ENCODE measurements at places on chromosomes 7 and 10. TPM values are rescaled to one million over a fixed set of nuclear protein-coding genes. Genes with fewer than 3 reads are reported as not detected.
A peak's percentile ranks its signal among the peaks of the same experiment; 100 is the strongest.

GRCh38 chr10:112394475-112394875 lies 20.6 kb downstream of the ACSL5 start:
- no peak overlapping the region for H3K4me3 ChIP-seq
- peak; percentile 84 for DNase-seq

DNA sequence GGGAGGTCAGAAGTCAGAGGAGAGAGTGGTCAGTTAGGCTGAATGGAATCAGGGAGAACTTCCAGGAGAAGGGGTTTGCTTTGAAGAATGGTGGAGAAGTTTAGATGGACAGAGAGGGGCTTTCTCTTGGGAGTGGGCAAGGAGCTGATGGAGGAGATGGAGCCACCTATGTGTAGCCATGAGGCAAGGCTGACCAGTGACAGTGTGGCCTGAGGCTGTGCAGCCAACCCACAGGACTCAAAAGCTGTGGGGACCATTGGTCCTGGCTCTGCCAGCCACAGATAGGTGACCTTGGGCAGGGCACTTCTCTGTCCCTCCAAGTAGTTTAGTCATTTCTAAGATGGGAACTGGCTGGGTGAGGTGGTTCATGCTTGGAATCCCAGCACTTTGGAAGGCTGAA lies 18.7 kb downstream of the NEURL1 start:
- no peak overlapping the region for H3K27ac ChIP-seq
- no peaks in the 10 kb centered on the region for H3K27me3 ChIP-seq
- H3K36me3 ChIP-seq = no peaks in the 10 kb centered on the region
- no peak overlapping the region for H3K4me3 ChIP-seq
- peak; percentile 26 for DNase-seq

GRCh38 chr7:107605218-107605815 lies 25.3 kb downstream of the BCAP29 start:
- no peak overlapping the region for H3K4me3 ChIP-seq
- H3K27me3 ChIP-seq = no peaks in the 10 kb centered on the region
- no peaks in the 10 kb centered on the region for H3K4me1 ChIP-seq
- DNase-seq = no peak
- no peak overlapping the region for H3K27ac ChIP-seq

DNA sequence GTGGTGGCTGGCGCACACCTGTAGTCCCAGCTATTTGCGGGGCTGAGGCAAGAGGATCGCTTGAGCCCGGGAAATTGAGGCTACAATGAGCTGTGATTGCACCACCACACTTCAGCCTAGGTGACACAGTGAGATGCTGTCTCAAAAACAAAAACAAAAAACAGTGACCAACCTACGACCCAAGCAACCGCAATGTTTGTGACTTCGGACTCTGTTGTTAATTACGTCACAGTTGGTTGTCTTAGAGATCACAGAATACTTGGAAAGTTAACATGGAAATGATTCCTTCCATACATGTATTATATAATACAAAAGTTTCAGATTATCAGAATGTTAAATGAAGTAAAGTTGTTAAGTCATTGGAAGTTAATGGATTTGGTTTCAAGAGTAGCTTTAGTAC lies 106.2 kb downstream of the REEP3 start:
- peaks cover 27% of the 10 kb centered on the region for H3K4me1 ChIP-seq
- H3K36me3 ChIP-seq = no peaks in the 10 kb centered on the region
- H3K4me3 ChIP-seq = no peak overlapping the region
- H3K27ac ChIP-seq = peak overlapping the region; percentile 96
- DNase-seq = no peak
- no peaks in the 10 kb centered on the region for H3K27me3 ChIP-seq

- DNase-seq = no peak
- no peaks in the 10 kb centered on the region for H3K36me3 ChIP-seq
- no peak overlapping the region for H3K4me3 ChIP-seq
- no peaks in the 10 kb centered on the region for H3K4me1 ChIP-seq
- H3K27me3 ChIP-seq = no peaks in the 10 kb centered on the region
Measured at GRCh38 chr7:57414415-57414814, 35.6 kb upstream of the ZNF716 start.

GRCh38 chr7:363626-364025 lies 73.7 kb downstream of the FOXL3 start:
- peaks cover 11% of the 10 kb centered on the region for H3K4me1 ChIP-seq
- no peak overlapping the region for H3K27ac ChIP-seq
- no peak overlapping the region for H3K4me3 ChIP-seq
- peak; percentile 54 for DNase-seq
- H3K27me3 ChIP-seq = peaks cover 18% of the 10 kb centered on the region

DNA sequence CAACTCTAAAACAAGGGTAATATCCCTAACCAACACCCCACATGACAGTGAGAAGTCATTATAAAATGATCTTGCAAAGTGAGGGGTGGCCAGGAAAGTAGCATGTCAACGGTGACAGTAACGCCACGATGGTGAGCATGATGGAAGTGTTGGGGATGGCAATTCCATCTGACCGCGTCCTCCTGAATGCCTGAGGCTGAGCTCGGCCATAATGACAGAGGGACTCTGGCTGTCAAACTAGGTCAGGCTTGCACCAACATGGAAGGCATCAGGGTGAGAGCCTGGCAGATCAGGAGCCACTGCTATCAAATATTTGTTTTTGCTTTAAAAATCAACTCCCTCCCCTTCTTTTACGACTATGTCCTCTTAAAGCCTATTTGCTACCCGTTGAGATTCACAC lies 55.7 kb upstream of the EFCAB10 start:
- no peak overlapping the region for H3K27ac ChIP-seq
- H3K27me3 ChIP-seq = no peaks in the 10 kb centered on the region
- H3K4me1 ChIP-seq = no peaks in the 10 kb centered on the region
- no peak overlapping the region for H3K4me3 ChIP-seq

GRCh38 chr7:3028071-3028757 lies 15.5 kb downstream of the CARD11 start:
- H3K27me3 ChIP-seq = no peaks in the 10 kb centered on the region
- DNase-seq = peak; percentile 60
- no peak overlapping the region for H3K27ac ChIP-seq
- no peak overlapping the region for H3K4me3 ChIP-seq
- H3K4me1 ChIP-seq = no peaks in the 10 kb centered on the region

GRCh38 chr10:11403116-11403515 lies 208.3 kb downstream of the USP6NL start:
- H3K27ac ChIP-seq = no peak overlapping the region
- DNase-seq = no peak
- H3K36me3 ChIP-seq = no peaks in the 10 kb centered on the region
- H3K4me1 ChIP-seq = no peaks in the 10 kb centered on the region
- no peaks in the 10 kb centered on the region for H3K27me3 ChIP-seq

GRCh38 chr7:144048648-144049047 lies at the start of gene OR2A5:
OR2A5 (plus strand) TSS chr7:144048948; CDS start chr7:144050402, 1,454 bp downstream.
- H3K36me3 ChIP-seq = no peaks in the 10 kb centered on the region
- H3K4me3 ChIP-seq = no peak within 1 kb of the TSS
- no peak for DNase-seq

- H3K27ac ChIP-seq = no peak overlapping the region
- no peaks in the 10 kb centered on the region for H3K27me3 ChIP-seq
- no peaks in the 10 kb centered on the region for H3K4me1 ChIP-seq
- DNase-seq = no peak
- H3K4me3 ChIP-seq = no peak overlapping the region
Measured at GRCh38 chr7:77944183-77945182, 145.9 kb downstream of the PHTF2 start.

- no peaks in the 10 kb centered on the region for H3K27me3 ChIP-seq
- no peaks in the 10 kb centered on the region for H3K4me1 ChIP-seq
- H3K36me3 ChIP-seq = peaks cover 61% of the 10 kb centered on the region
- DNase-seq = no peak
Measured at GRCh38 chr7:158754746-158755444, 50.3 kb upstream of the NCAPG2 start.

- no peaks in the 10 kb centered on the region for H3K36me3 ChIP-seq
- no peaks in the 10 kb centered on the region for H3K27me3 ChIP-seq
- no peaks in the 10 kb centered on the region for H3K4me1 ChIP-seq
- no peak for DNase-seq
- H3K27ac ChIP-seq = no peak overlapping the region
- H3K4me3 ChIP-seq = no peak overlapping the region
Measured at GRCh38 chr7:17581301-17581700, 282.8 kb downstream of the AHR start.

DNA sequence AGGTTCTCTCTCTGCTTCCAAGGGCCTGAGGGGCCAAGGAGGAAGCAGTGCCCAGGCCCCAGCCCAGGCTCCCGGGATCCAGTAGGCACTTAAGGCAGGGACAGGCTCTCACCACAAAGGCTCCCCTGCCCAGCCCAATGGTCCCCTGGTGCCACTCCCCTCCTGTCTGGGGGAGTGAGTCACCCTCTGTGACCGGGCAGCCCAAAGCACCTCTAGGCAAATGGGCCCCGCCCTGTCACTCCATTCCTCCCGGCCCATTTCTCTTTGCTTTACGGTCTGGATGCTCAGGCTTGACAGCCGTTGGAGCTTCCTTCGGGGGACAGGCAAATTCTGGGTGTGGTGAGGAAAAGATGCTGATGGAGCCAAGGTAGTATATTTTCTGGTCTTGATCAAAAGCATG lies at the start of gene CALHM3:
Gene CALHM3 (minus strand): TSS at position 106 of the 400 bp plus-strand sequence. CDS start 208 bp downstream, outside the sequence.
- H3K27ac ChIP-seq = no peak within 1 kb of the TSS
- no peak within 1 kb of the TSS for H3K4me3 ChIP-seq
- no peaks in the 10 kb centered on the region for H3K4me1 ChIP-seq
- no peaks in the 10 kb centered on the region for H3K27me3 ChIP-seq
- no peaks in the 10 kb centered on the region for H3K36me3 ChIP-seq

DNA sequence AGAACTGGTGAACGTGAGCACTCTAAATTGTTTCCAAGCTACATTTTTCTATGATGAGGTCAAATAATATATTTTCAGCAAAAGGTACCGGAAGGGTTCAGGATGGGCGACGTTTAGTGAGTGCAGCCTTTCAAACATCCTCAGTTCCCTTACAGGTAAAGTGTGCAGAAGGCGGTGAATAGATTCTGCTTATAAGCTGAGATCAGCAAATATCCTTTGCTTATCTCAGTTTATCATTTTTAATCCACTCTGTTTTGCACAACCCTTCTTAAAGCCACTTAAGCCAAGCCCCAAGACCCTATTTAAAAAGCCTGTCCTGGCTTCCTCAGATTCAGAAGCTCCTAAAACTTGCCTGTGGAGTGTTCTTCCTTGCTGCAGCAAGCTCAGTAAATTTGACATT lies 103.1 kb upstream of the DGKB start:
- H3K27me3 ChIP-seq = no peaks in the 10 kb centered on the region
- H3K36me3 ChIP-seq = no peaks in the 10 kb centered on the region
- DNase-seq = no peak
- no peak overlapping the region for H3K4me3 ChIP-seq
- no peaks in the 10 kb centered on the region for H3K4me1 ChIP-seq

- no peaks in the 10 kb centered on the region for H3K4me1 ChIP-seq
- peaks cover 68% of the 10 kb centered on the region for H3K27me3 ChIP-seq
- H3K27ac ChIP-seq = no peak overlapping the region
- H3K36me3 ChIP-seq = no peaks in the 10 kb centered on the region
- peak; percentile 37 for DNase-seq
Measured at GRCh38 chr7:155362380-155363145, 64.9 kb downstream of the INSIG1 start.

Gene TRIM50
- 0.20 TPM for total RNA-seq

Gene MSS51
- total RNA-seq = 3.0 TPM

Gene ZDHHC6
- 34.9 TPM for total RNA-seq

Gene EN2
- total RNA-seq = not detected

Gene C10orf143
- total RNA-seq = 3.4 TPM

Gene STYXL1
- 20.9 TPM for total RNA-seq

Gene TRIM73
- total RNA-seq = 4.4 TPM

Gene WAPL
- 35.1 TPM for total RNA-seq

Gene CRYGN
- total RNA-seq = not detected

Gene MLLT10
- 60.6 TPM for total RNA-seq

Gene METTL27
- 2.3 TPM for total RNA-seq

Gene CALML3
- total RNA-seq = not detected

Data from upper lobe of right lung (tissue), 1 donor.